Vagina (tissue), 2 donors: ENCODE measurements at places on chromosomes 7 and 10. TPM values are rescaled to one million over a fixed set of nuclear protein-coding genes. Genes with fewer than 3 reads are reported as not detected.

- no peak overlapping the region for H3K27ac ChIP-seq
- no peaks in the 10 kb centered on the region for H3K36me3 ChIP-seq
- H3K4me3 ChIP-seq = no peak overlapping the region
- no peaks in the 10 kb centered on the region for H3K4me1 ChIP-seq
- H3K27me3 ChIP-seq = no peaks in the 10 kb centered on the region
- no peak for DNase-seq
Observed at GRCh38 chr10:69043931-69044531, 43.9 kb upstream of the SRGN start.

DNA sequence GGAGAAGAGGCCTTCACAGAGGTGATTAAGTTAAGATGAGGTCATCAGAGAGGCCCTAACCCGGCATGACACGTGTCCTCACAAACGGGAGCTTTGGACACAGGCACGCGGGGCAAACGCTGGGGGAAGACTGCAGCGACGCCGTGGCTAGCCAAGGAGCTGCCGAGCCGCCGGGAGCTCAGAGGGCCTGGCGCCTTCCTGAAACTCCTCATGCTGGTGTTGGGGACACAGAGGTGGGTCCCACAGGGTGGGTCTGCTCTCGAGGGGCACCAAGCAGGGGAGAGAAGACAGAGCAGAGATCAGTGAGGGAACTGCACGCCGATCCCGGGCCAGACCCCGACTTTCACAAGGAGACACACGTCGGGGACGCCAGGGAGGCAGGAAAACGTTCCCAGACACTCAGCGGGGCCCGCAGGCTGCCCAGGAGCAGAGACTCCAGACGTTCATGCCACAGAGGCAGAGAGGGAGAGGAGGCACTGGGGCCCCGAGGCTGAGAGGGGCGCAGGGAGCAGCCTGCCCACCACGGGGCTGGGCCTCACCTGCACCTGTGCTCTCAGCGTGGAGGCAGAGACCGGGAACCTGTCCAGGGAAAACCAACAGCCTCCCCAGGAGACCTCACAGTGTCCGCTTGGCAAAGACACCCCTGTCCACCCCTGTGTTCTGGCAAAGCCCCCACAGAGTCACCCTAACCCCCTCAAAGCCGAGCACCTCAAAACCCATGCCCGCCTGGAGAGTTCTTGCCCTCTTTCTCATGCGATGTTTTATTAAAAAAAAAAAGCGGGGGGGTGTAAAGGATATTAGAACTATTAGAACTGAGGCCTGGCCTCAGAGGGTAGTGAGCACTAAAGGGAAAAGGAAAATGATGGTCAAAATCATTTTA lies 103.8 kb downstream of the PDGFA start:
- no peak overlapping the region for H3K4me3 ChIP-seq
- no peaks in the 10 kb centered on the region for H3K36me3 ChIP-seq
- DNase-seq = no peak

- no peak overlapping the region for H3K4me3 ChIP-seq
- no peaks in the 10 kb centered on the region for H3K36me3 ChIP-seq
- H3K27me3 ChIP-seq = no peaks in the 10 kb centered on the region
- H3K4me1 ChIP-seq = no peaks in the 10 kb centered on the region
- H3K27ac ChIP-seq = no peak overlapping the region
Observed at GRCh38 chr10:126519185-126519584, 130.9 kb upstream of the ADAM12 start.

GRCh38 chr10:112953174-112954159 lies 3.4 kb downstream of the TCF7L2 start:
- H3K4me1 ChIP-seq = peaks cover 63% of the 10 kb centered on the region
- no peak for DNase-seq
- peak overlapping the region; percentile 95 for H3K27ac ChIP-seq
- H3K27me3 ChIP-seq = no peaks in the 10 kb centered on the region

DNA sequence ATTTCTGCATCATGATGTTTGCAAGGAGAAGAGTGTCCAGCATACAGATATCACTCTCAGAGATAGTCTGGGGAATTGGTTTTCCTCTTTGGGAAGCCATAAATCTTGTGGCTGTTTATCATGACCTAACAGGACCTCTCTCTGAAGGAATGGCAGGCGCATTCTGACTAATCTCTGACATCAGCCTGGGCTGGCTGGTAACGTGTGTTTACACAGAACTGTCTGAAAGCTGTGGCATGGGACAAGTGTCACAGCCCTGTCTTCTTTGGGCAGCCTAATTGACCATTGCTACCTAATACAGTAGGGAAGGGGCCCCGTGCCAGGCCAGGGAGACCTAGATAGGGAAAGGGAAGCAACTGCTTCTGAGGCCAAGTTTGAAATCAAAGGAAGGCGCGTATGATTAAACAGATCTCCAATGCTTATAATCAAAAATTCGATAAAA lies 73.9 kb upstream of the CABCOCO1 start:
- H3K27ac ChIP-seq = no peak overlapping the region
- H3K27me3 ChIP-seq = no peaks in the 10 kb centered on the region
- H3K4me3 ChIP-seq = no peak overlapping the region
- H3K36me3 ChIP-seq = no peaks in the 10 kb centered on the region

DNA sequence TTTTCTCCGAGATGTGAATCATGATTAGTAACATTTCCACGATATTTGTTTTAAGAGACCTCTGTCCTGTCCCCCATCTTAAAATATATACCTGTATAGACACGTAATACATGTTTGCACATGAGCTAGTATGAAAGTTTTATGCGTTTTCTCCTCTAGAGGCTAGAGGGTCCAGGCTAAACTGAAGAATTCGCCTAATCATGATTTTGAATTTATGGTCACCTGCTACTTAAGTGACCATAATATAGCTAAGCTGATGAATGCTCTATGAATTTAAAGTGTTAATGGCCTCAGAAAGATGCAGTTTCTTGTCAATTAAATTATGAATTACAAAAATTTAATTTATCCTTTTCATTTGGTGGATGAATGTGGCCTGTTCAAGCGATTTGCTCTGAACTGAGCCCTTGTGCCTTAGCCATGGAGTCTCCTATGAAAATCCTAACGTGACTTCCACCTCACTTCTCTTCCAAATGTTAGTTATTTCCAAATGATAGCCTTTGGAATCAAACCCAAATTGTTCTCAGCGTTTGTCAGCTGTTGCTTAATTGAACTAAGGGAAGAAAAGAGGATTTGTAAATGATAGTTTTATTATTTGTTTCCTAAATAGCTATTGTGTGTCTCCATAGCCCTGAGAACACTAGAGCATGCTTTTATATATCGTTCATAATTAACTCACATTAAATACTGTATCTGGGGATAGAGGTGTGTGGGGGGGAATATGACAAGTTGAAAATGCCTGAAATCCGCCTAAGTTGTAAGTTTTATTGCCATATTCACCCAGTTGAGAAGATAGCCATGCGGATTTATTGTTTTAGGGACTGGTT lies 2.3 kb downstream of the CELF2 start:
- H3K36me3 ChIP-seq = no peaks in the 10 kb centered on the region
- H3K4me1 ChIP-seq = peaks cover 8% of the 10 kb centered on the region
- no peak for DNase-seq
- no peak overlapping the region for H3K27ac ChIP-seq
- H3K27me3 ChIP-seq = no peaks in the 10 kb centered on the region
- H3K4me3 ChIP-seq = no peak overlapping the region

GRCh38 chr10:31133251-31133791 lies 101.7 kb upstream of the ZNF438 start:
- no peaks in the 10 kb centered on the region for H3K27me3 ChIP-seq
- no peak for DNase-seq
- peaks cover 55% of the 10 kb centered on the region for H3K4me1 ChIP-seq
- H3K27ac ChIP-seq = peak overlapping the region; percentile 92
- H3K4me3 ChIP-seq = peak overlapping the region; percentile 47

GRCh38 chr7:55148571-55148970 lies 129.8 kb downstream of the EGFR start:
- peaks cover 64% of the 10 kb centered on the region for H3K36me3 ChIP-seq
- H3K4me3 ChIP-seq = no peak overlapping the region
- H3K27me3 ChIP-seq = no peaks in the 10 kb centered on the region
- DNase-seq = no peak

DNA sequence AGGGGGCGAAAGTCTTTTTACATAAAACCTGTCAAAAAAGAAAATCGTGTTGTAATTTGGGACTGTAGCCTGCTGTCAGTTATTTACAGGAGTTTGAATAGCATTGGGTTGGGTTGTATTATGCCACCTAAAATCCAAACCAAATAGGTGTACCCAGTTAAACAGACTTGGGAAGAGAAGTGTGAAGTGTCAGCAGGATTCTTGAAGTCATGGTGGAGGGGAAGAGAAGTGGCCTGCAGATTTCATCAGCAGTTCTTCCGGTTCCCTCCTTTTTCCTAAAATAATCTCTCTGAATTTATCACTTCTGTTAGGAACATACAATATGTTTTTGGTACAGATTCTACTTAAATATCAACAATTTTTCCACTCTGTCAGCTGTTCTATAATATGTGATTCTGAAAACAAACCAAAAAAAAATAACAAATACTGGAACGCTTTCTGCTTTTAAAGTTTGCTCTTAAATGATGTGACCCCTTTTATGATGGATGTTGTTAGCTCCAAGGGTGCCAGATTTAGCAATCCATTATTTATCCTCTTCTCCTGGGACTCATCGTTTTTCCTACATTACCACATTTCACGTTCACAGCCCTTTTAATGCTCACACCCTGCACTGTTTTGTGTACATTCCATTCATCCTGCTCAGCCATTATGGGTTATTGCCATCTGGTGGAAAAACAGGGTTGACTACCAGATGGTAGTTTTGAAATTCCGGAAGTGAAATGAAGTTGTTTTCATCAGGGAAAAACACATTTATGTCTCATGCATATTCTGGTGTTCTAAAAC lies 18.7 kb upstream of the ARHGAP12 start:
- H3K36me3 ChIP-seq = no peaks in the 10 kb centered on the region
- DNase-seq = no peak
- H3K27ac ChIP-seq = peak overlapping the region; percentile 53

GRCh38 chr10:56632537-56632936 lies 271.5 kb upstream of the ZWINT start:
- no peak for DNase-seq
- H3K27ac ChIP-seq = no peak overlapping the region
- no peaks in the 10 kb centered on the region for H3K4me1 ChIP-seq
- no peaks in the 10 kb centered on the region for H3K27me3 ChIP-seq

- H3K4me3 ChIP-seq = no peak overlapping the region
- no peak for DNase-seq
- H3K36me3 ChIP-seq = no peaks in the 10 kb centered on the region
- no peaks in the 10 kb centered on the region for H3K27me3 ChIP-seq
- no peak overlapping the region for H3K27ac ChIP-seq
- no peaks in the 10 kb centered on the region for H3K4me1 ChIP-seq
Observed at GRCh38 chr10:93915598-93915997, 21.8 kb downstream of the SLC35G1 start.

DNA sequence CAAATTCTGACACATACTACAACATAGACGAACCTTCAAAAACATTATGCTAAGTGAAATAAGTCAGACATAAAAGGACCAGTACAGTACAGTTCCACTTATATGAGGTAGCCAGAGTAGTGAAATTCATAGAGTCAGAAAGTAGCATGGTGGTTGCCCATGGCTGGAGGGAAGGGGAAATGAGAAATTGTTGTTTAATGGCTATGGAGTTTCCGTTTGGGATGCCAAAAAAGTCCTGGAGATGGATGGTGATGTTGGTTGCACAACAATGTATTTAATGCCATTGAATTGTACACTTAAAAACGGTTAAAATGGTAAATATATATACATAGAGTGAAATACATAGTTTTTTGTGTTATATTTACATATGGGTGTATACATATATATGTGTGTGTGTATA lies 2.1 kb upstream of the SLC37A3 start:
- no peak overlapping the region for H3K4me3 ChIP-seq
- H3K27ac ChIP-seq = no peak overlapping the region
- no peaks in the 10 kb centered on the region for H3K36me3 ChIP-seq
- DNase-seq = no peak
- H3K27me3 ChIP-seq = no peaks in the 10 kb centered on the region
- H3K4me1 ChIP-seq = peaks cover 22% of the 10 kb centered on the region

DNA sequence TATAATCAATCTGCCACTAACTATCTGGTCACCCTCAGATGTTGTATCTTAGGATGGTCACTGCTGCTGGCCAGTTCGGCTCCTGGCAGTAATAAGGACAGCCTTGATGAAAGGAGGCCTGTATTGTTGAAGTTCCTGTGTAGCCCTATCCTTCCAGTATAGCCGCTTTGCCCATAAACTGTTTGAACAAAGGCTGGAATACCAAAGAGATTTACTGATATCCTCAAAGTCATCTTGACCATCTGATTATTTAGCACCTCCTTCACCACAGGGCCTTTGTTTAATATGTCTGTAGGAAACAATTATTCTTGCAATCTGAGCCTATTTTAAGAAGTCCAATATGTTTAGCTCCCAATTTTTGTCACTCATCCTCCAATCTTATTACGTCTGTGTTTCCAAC lies 77.7 kb downstream of the HYCC1 start:
- H3K4me3 ChIP-seq = no peak overlapping the region
- no peak overlapping the region for H3K27ac ChIP-seq
- no peaks in the 10 kb centered on the region for H3K27me3 ChIP-seq
- peaks cover 6% of the 10 kb centered on the region for H3K4me1 ChIP-seq

GRCh38 chr10:60414111-60414510 lies 24.4 kb upstream of the ANK3 start:
- no peaks in the 10 kb centered on the region for H3K36me3 ChIP-seq
- no peaks in the 10 kb centered on the region for H3K4me1 ChIP-seq
- no peaks in the 10 kb centered on the region for H3K27me3 ChIP-seq

DNA sequence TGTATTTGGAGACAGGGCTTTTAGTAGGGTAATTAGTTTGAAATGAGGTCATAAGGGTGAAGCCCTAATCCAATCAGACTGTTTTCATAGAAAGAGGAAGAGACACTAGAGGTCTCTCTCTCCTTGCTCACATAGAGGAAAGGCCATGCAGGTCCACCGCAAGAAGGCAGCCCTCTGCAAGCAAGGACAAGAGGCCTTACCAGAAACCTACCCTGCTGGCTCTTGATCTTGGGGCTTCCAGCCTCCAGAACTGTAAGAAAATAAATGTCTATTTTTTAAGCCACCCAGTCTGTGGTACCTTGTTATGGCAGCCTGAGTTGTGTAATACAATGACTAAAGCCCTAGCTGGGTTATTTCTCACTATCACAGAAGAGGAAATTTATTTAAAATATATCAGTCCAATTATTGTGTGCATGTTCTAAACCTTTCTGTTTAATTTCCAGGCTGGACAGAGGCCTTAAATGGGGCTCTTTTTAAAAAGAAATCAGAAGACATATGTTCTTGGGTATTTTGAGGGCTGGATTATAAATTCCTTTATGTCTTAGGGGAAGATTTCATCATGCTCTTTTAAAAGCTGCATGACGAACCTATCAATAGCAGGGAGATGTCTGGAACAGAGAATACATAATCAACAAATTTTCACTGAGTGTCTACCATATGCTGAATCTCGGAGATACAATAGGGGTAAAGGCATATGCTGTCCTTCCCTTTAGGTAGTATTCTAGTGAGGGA lies 12.9 kb upstream of the TMEM26 start:
- no peak for DNase-seq
- no peak overlapping the region for H3K4me3 ChIP-seq
- H3K27me3 ChIP-seq = no peaks in the 10 kb centered on the region

FAM221A gene
- total RNA-seq = 4.7 TPM

ABCB1 gene
- 2.9 TPM for total RNA-seq

HABP2 gene
- total RNA-seq = not detected

PGAM2 gene
- not detected for total RNA-seq

CARD11 gene
- total RNA-seq = 2.9 TPM

HOXA6 gene
- total RNA-seq = 1.7 TPM
